Uterus (tissue), 4 donors: ENCODE measurements at places on chromosomes 6 and 20.

DNA sequence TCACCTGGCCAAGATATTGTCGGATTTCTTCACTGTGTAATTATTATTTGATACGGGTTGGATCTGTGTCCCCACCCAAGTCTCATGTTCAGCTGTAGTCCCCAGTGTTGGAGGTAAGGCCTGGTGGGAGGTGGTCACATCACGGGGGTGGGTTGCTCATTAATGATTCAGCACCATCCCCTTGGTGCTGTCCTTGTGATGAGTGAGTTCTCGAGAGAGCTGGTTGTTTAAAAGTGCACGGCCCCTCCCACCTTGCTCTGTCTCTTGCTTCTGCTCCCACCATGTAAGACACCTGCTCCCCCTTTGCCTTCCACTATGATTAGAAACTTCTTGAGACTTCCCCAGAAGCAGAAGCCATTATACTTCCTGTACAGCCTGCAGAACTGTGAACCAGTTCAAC, 173.9 kb upstream of the PMEPA1 start:
- DNase-seq, result no peak

- DNase-seq, result no peak
Measured at GRCh38 chr20:60631585-60632287, 620.3 kb upstream of the CDH4 start.

GRCh38 chr6:133100865-133101264, 140.3 kb upstream of the EYA4 start:
- no peak for DNase-seq

GRCh38 chr6:21375151-21376116, 218.1 kb upstream of the SOX4 start:
- DNase-seq, result no peak

GRCh38 chr6:35973670-35974222, 50.7 kb downstream of the SLC26A8 start:
- no peak for DNase-seq

GRCh38 chr6:34346175-34347119, 46.0 kb downstream of the NUDT3 start:
- DNase-seq, result no peak

- no peak for DNase-seq
Measured at GRCh38 chr6:12735786-12736185, 19.2 kb downstream of the PHACTR1 start.

- DNase-seq, result no peak
Measured at GRCh38 chr6:32114796-32115195, 5.7 kb upstream of the TNXB start.

GRCh38 chr20:16424780-16425179, 148.5 kb downstream of the KIF16B start:
- DNase-seq, result no peak

- DNase-seq, result peak; percentile 23
Measured at GRCh38 chr6:3324262-3324942, 65.7 kb downstream of the PSMG4 start.

DNA sequence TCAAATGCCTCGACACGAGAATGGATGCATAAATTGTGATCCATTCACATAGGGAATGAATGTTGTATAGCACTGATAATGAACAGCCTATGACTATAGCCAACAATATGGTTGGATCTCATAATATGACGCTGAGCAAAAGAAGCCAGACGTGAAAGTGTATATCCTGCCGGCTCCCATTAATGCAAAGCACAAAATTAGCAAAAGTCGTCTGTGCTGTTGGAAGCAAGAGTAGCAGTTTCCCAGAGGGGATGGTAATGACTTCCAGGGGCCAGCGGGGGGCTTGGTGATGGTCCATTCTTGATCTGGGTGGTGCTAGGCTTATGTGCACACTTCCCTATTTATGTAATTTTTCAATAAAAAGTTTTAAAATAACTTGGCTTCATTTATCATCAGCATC, 1.0 kb upstream of the TAGAP start:
- no peak for DNase-seq

DNA sequence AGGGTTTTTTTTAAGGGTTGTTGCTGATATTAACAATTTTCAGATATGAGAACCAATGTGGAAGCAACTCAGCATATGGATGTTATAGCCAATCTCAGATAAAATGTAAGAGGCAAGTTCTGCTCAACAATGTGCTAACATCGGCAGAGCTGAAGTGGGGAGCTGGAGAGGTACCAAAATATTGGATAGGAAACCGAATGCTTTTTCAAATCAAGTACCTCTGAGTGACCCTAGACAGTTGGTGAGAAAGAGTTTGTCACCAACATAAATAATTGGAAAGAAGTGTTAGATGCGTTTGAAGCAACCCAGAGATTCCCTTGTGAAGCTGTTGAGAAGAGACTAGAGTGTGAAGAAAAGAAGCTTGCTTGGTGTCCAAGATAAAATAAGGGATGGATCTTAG, 140.7 kb downstream of the SOX4 start:
- no peak for DNase-seq

- no peak for DNase-seq
Measured at GRCh38 chr6:125304970-125305660, 3.3 kb upstream of the HDDC2 start.

DNA sequence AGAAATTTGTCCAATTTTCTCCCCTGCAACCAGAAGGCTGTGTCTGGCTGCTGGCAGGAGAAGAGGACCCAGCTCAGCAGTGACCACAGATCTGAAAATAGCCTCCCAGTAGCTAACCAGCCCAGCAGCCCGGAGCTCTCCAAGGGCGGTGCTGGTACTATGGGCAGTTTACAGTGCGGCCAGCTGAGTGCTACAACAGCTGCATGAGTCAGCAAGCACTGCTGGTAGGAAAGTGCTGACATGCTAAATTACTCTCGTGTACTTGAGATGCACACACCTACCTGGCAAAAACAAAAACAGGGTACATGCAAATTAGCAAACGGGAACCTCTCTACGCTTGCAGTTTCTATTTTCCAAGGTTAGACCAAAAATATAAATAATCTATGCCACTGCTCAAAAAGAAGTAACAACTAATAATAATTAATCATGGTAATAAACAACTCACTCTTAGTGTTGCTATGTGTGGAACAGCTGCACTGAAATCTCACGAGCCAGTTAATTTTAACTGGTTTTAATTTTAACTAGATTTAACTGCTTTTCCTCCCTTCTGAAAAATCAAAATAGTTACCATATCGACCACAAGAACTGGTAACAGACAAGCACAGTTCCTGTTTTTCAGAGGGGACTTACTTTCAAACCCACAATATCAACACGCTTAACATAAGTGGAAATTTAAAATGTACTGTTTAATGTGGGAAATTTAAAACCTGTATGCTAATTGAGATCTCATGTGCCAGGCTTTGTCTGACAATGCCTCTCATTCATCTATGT, 10.8 kb downstream of the BACH2 start:
- DNase-seq, result peak; percentile 72

DNA sequence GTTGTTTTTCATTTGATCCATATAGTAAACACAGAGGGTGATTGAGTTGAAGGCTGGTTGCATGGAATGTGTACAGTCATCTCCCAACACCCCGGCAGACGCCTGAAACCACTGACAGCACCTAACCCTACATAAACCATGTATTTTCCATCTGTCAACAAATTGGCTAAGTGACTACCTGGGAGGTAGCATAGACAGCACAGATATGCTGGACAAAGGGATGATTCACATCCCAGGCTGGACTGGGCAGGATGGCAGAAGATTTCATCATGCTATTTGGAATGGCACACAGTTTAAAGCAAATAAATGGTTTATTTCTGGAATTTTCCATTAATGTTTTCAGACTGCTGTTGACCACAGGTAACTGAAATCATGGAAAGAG, 4.4 kb upstream of the VIP start:
- DNase-seq, result no peak

GRCh38 chr6:56241124-56241802, 6.1 kb downstream of the COL21A1 start:
- DNase-seq, result no peak

- DNase-seq, result no peak
Measured at GRCh38 chr6:165321150-165321549, 11.7 kb upstream of the C6orf118 start.

DNA sequence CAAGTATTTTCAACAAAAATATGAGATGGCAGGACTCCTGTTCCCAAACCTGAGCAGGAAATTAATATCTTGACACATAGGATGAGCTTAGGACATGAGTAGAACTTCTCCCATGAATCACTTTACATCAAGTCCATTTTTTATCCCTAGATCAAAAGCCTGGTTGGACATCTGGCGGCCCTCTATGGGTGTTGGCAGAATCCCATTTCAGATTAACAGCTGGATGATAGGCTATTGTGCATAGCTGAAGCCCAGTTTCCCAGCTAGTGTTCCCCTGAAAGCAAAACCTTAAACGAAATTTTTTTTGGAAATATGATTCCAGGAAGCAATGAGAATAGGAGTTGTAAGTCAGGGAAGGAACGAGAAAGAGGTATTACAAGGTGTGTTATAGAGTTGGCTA, 449.4 kb upstream of the CHD6 start:
- no peak for DNase-seq

- no peak for DNase-seq
Measured at GRCh38 chr6:81750681-81751387, 1.6 kb downstream of the TENT5A start.

DNA sequence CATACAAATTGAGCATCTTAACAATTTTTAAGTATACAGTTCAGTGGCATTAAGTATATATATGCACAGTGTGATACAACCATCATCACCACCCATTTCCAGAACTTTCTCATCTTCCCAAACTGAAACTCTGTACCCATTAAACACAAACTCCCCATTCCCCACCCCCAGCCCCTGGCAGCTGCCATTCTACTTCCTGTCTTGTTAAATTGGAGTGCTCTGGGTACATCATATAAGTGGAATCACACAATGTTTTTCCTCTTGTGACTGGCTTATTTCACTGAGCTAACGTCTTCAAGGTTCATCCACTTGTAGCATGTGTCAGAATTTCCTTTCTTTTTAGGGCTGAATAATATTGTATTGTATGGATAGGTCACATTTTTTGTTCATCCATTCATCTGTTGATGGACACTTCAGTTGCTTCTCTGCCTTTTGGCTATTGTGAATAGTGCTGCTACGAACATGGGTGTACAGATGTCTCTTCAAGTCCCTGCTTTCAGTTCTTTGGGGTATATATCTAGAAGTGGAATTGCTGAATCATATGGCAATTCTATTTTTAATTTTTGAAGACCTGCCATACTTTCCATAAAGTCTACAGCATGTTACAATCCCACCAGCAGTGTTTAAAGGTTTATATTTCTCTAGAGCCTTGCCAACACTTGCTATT, 19.6 kb upstream of the RREB1 start:
- no peak for DNase-seq

DNA sequence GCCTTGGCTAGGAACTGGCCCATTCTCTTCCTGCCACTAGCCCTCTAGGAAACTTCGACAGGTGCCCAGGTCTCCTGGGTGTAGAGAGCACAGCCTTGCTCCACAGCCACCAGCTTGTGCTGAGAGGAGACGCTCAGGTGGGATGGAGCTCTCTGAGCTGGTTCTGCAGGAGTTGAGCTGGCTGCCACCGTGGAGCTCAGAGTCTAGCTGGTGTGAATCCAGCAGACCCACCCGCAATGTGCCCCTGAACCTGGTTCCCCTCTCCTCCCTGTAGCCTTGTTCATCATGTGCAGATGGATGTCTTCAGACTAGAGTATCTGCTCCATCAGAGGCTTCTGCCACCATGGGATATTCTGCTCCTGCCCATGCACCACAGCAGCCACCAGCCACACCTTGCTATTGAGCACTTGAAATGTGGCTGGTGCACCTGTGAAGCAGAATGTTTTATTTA, 222.5 kb downstream of the SYNDIG1 start:
- DNase-seq, result no peak

DNA sequence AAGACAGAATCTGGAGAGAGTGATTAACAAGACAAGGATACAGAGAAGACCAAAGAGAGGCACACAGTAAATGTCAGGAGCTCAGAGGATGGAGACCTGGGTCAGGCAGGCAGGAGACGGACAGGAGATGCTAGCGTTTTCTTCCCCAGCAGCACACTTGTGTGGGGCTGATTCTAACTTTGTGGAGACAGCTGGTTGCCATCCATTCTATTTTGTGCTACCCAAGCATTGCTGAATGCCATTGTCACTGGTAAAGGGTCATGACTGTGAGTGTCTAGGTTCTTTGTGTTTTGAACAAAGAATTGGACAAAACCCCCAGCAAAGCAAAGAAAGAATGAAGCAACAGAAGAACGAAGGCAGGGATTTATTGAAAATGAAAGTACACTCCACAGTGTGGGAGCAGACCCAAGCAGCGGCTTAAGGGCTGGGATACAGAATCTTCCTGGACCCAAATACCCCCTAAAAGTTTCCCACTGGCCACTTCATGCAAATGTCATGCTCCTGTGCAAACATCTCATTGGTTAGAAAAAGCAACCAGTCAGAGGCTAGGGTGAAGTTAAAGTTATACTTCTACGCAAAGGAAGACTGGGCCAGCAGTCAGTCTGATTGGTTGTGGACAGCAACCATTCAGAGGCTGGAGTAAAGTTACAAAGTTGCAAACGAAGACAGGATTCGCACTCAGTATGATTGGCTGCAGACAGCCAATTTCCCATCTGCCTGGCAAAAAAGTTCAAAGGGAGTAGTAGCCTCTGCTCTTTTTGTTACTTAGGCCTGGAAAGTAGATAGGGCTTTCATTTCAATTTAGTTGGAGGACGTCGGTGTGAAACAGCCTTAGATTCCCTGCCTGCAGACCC, 17.5 kb downstream of the PTK7 start:
- DNase-seq, result peak; percentile 59

DNA sequence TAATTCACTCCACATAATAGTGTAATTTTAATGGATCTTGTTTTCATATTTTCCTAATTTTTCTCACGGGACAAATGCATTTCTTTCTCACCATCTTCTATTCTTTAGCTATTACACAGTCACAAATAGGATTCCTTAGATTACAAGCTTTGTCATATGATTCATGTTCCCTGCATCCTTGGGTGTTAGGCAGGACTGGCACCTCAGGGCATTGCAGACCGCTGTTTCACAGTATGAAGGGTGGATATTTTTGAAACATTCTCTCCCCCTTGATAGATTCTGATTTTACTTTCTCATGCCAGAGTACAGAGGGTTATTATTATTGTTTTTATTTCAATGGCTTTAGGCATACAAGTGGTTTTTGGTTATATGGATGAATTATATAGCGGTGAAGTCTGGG, 602.5 kb downstream of the PHF3 start:
- DNase-seq, result no peak

- no peak for DNase-seq
Measured at GRCh38 chr20:420721-421574, 12.8 kb downstream of the RBCK1 start.

- DNase-seq, result no peak
Measured at GRCh38 chr6:30847971-30848436, 36.3 kb upstream of the DDR1 start.

DNA sequence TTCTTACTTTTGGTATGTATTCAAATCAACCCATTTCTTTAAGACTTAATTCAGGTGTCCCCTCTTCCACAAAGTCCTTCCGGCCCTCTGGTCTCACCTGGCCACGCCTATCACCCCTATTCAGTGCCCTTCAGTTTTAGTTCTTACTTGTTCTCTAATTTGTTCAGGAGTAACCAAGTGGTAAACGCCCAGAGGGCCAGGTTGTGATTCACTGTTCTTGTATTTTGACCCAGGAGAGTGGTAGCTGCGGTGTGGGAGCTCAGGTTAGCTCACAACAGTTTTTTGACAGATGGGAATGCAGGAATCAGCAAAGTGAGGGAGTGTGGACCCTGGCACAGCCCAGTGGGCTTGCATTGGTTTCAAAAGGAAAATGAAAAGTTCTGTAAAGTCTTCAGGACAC, 81.7 kb upstream of the RIPOR2 start:
- DNase-seq, result no peak
